Nasal cavity respiratory epithelium epithelial cell of viscerocranial mucosa (primary cell): ENCODE measurements at places on chromosomes 16 and 17. TPM values are rescaled to one million over a fixed set of nuclear protein-coding genes. Genes with fewer than 3 reads are reported as not detected.

Gene KLHL10
- 0.14 TPM in 1 of 2 replicates, not detected in the other for total RNA-seq

Gene HOXB9
- under 0.01 TPM in 1 of 2 replicates, not detected in the other for total RNA-seq

Gene GNGT2
- total RNA-seq = not detected in 2 replicates

Gene UMOD
- not detected in 2 replicates for total RNA-seq

Gene GP1BA
- total RNA-seq = not detected in 2 replicates

Gene KRTAP4-6
- total RNA-seq = not detected in 2 replicates

Gene KRTAP9-8
- total RNA-seq = not detected in 2 replicates

Gene PDIA2
- total RNA-seq = 0.34 TPM in 1 of 2 replicates, not detected in the other

Gene TP53TG3F
- not detected in 2 replicates for total RNA-seq

Gene PLEKHG4
- 3.1 and 17.8 TPM in 2 replicates for total RNA-seq

Gene FNDC8
- not detected in 2 replicates for total RNA-seq

Gene TLCD3B
- total RNA-seq = not detected in 2 replicates
